ENCODE measurements at places on chromosomes 5 and 9.

DNA sequence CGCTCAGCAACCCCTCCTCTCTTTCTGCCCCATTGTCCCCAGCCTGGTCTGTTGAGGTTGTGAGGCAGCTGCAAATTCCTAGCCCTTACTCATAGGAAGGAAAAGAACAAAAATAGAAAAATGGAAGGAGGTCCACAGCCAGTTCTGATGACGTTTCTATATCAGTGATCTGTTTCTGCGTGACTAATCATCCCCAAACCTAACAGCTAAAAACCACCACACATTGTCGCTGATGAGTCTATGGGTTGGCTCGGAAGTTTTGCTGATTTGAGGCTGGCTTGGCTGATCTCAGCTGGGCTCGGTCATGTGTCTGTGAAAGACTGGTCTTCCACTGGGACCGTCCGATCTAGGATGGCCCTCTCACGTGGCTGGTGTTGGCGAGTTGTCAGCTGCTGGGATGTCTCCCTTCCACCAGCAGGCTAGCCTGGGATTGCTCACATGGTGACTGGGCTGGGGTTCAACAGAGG is 200.6 kb upstream of the ZNF618 start:
- DNase-seq: no peak

DNA sequence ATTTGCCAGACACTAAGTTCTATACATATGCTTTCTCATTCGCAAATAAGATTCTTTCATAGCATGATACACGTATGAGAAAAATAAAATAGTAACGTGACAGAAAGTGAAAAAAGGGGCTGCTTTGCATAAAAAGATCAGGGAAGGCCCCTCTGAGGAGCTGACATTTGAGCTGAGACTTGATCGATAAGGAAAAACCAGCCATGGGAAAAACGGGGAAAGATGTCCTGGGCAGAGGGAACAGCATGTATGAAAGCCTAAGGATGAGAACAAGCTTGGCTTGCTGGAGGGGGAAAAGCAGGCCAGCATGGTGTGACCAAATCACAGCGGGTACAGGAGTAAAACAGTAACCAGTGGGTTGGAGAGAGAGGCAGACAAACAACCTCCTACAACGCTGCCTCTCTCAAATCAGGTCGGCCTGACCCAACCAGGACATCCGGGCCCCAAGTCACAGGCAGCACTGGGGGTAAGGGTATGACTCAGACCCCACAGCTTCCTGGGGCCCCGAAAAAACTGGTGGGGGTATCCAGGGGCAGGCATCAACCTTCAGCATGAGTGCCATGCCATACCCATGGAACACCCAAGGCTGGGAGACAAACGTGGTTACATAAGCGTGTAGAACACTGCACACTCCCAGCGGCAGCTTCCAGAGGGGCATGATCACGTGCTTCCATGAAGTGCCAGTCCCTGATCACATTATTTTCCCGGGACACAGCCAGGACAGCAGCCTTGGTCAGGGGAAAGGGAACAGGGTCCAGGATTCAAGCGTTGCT is 2.2 kb downstream of the TNIP1 start:
- DNase-seq: peak; percentile 86

- DNase-seq: no peak
Observed at GRCh38 chr9:135734616-135735144, 32.7 kb downstream of the KCNT1 start.

DNA sequence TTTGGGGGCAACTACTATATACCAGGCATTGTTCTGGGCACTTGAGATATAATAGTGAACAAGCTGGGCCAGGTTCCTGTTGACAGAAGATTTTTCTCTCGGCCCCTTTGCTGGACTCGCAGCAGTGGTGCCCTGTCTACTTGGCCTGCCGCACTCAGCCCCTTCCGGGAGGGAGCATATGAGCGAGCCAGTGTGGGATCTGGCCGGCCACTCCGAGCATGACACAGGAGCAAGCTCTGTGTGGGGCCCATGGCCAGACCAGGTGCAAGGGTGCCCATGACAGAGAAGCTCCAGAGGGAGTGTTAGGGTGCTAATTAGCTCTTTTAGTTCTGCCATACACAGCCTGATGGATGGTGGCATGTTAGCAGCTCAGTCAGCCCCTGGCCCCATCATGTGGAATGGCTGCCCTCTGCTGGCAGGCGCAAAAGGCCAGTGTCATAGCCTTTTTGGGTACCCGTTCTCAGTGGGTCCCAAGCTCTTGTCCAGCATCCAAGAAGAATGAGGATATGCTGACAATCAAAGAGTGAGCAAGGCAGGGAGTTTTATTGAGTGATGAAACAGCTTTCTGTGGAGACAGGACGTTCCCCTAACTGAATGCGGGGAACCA is 9.3 kb upstream of the KIF4B start:
- DNase-seq: peak; percentile 48

DNA sequence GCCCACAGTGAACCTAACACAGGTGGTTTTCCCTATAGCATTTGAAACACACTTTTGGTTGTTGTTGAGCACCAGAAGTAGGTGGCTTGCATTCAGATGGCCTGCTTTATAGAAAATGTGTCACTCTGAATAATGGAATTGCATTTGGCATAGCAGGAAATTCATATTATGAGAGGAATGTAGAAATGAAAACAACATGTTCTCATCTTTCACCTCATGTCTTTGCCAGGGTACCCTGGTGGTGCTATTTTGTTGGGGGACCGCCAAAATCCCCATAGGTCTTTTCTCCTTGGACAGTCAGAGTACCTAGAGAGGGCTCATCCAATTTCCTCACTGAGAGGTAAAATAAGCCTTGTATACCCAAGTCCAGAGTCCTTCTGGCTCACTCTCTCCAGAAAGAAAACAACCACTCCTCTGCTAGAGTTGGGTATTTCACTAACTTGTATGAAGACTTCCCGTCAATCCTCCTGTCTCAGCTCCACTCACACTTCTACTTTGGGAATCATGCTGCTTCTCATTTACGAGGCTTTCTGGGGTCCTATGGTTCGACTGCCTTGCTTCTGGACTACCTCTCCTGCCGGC is 67.4 kb downstream of the MRPS27 start:
- no peak for DNase-seq

- peak; percentile 49 for DNase-seq
Observed at GRCh38 chr9:125748446-125749099, 1.4 kb downstream of the PBX3 start.

DNA sequence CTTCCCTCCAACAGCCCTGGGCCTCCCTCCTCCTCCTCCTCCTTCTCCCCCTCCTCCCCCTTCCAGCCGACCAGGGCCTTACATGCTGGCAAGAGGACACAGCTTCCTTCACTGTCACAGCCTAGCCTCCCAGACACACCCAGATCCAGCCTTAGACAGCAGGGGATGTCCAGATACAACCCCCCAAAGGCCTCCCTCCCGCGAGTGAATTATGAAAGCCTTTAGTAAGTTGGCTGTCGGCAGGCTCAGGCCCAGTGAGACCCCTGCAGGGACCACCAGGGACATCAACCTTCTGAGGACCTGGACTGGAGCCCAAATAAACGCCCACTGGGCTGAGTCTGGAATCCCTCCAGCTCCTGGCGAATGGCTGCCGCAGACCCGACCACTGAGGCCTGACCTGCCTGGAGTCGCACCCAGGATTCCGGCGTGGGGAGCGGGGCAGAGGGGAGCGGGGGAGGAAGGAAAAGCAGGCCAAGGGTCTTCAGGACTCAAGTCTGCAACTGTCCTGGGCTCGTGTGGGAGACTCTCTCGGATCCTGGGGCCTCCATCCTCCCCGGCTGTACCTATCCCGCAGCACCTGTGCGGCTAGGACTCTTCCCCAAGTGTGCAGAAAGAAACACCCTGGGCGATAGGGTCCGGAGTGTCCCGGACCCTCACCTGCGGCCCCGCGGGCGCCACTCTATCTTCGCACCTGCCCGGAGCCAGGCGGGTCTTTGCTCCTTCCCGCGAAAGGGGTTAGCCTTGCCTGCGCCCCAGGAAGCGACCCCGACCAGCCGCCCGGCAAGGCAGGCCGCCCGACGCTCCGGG is 705 bp downstream of the SEPTIN8 start:
- no peak for DNase-seq

DNA sequence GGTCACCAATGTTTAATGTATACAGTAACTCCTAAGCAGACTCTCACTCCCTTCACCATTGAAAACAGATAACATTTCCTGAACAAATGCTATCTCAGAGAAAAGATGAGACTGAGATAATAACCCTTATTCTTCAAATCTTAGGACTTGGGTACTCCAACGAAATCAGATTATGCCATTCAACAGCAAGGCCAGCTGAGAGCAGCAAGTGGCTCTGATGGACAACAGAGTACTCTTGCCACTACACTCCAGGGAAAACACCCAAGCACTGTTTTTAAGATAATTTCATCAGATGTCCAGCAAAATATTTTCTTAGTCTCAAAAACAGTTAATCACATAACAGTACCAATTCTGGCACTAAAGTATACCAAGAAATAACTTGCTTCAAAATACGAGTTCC is 10.1 kb downstream of the PPP2CA start:
- DNase-seq: no peak

DNA sequence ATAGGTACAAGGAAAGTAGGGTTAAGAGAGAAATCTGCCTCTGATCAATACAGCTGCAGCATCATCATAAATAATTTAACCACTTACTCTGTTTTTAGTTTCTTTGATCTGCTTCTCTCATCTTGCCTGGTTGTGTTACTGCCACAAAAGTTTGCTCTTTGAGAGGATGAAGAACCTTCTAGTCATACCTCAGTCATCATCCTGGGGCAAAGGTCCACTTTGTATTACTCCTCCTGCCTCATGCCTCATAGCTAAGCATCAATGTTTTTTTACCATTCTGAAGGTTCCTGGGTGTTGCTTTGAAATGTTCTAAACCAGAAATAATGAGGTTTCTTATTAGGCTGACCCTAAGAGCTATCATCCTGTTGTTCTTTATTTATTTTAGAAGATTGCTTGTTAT is 17.1 kb upstream of the TRIM36 start:
- DNase-seq: no peak

DNA sequence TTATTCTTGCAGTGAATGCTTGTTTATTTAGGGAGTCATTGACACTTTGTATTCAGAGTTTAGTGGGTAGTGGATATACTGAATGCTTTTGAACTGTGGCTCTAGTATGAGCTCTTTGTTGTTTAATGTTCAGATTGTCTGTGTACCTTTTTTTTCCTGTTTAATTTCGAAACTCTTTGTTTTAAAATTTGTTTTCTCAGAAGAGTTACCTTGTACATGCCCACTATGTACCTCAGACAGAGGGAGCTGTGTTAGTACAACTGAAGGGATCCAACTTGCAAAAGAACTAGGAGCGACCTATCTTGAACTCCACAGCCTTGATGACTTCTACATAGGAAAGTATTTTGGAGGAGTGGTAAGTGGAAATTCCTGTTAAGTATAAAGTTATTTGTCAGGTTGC is 17.0 kb downstream of the RHOBTB3 start:
- DNase-seq: no peak

DNA sequence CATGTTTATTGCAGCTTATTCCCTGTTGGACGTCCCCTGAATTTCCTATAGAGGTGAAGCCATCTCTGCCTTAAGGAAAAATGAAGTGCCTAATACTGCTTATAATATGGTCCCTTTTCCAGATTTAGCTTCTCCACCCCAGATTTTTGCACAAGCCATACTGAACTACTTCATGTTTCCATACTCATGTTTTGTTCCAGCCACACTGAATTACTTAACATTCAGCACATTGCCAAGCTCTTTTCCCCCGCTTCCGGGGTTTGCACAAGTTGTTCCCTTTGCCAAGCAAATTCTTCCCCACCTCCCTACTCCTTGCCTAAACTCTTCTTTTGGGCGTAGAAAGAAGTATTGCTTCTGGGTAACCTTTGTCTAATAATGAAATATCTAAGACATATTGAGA is 1.7 kb upstream of the CNTRL start:
- DNase-seq: no peak

GRCh38 chr5:122882831-122883230 is 37.4 kb downstream of the SNX24 start:
- no peak for DNase-seq

- no peak for DNase-seq
Observed at GRCh38 chr5:36357391-36357975, 55.8 kb upstream of the RANBP3L start.

DNA sequence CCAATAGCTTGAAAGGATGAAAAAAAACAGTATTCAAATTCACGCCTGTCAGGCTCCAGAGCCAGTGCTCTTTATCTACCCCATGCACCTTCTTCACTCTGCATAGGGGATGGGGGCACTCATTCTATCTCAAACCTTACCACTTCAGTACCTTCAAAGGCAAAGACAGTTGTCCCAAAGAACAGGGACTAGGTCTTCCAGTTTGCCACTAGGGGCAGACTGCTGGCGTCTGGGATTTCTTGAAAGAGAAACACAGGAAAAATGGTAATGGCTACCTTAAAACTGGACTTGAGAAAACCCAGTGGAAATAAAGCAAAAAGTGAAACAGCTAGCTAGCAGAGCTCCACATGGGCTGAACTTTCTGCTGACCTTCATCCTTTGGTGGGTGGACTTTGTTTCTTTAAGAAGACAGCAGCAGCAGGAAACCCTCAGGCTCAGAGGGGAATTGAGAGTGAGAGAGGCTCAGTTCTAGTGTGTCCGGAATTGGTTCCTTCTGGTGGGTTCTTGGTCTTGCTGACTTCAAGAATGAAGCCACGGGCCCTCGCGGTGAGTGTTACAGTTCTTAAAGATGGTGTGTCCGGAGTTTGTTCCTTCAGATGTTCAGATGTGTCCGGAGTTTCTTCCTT is 41.0 kb upstream of the SLC36A1 start:
- DNase-seq: no peak

GRCh38 chr5:141825791-141826560 is 52.2 kb downstream of the PCDH1 start:
- no peak for DNase-seq

GRCh38 chr5:173472784-173473278 is 143.6 kb downstream of the BOD1 start:
- no peak for DNase-seq

- peak; percentile 75 for DNase-seq
Observed at GRCh38 chr9:69036799-69037198, 1.2 kb downstream of the FXN start.

DNA sequence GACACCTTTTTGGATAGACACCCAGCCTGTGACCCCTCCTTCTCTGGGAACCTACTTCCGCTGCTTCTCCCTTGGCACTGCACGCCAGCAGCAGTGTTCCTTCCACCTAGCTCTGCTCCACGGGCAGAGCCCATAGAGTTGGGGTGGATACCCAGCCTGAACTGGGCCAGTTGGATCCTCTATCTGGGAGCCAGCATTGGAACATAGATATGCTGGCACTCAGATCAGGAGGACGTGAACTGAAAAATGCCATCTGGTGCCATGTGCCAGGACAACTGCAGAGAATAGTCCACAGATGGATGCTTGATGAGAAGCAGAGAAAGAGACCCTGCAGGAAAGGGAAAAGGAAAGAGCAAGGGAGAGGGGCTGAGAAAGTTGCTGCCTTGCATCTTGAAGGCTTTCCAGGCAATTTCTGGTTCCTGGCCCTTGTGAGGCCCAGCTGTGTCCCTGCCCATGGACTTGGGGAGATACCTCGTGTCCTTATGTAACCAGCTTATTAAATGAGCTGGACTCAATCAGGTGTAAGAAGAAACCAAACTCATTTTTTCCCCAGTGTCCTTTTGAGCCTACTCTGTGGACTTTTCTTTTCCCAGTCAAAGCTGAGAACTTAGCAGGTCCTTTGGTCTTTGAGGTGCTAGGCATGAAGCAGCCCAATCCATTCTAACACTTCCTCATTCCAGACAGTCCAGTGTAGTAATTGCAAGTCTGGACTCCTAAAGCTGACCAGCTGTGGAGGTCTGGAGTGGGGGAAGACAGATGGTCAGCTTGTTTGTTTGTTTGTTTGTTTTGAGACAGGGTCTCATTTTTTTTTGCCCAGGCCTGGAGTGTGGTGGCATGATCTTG is 39.1 kb downstream of the ANGPTL2 start:
- DNase-seq: peak; percentile 18

Data from left lobe of liver (tissue), 2 donors.